BE2C (cell line): ENCODE measurements at places on chromosomes 5 and 9.

DNA sequence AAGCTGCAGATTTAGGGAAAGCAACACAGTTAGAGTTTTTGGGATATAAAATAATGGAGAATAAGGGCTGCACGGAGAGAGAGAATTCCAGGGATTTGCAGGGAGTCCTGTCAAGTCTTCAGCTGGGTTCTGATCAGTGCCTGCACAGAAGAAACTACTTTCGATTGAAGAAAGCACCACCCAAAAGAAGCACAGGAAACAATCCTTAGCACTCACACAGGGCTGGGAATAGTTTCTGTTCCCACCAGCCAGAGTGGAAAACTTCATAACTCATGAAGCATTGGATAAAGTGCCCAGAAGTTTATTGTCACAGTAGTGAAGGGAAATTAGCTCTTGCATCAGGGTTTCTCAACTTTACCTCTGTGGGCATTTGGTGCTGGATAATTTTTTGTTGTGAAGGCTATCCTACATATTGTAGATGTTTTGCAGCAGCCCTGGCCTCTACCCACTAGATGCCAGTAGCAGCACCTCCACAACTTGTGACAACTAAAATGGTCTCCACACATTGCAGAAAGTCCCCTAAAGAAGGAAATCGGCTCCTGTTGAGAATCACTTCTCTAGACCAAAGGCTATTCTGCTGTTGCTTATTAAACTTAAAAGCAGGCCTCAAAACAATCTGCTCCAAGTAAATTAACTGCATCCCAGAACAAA is 71.0 kb upstream of the FAM120A start:
- no peak for DNase-seq

DNA sequence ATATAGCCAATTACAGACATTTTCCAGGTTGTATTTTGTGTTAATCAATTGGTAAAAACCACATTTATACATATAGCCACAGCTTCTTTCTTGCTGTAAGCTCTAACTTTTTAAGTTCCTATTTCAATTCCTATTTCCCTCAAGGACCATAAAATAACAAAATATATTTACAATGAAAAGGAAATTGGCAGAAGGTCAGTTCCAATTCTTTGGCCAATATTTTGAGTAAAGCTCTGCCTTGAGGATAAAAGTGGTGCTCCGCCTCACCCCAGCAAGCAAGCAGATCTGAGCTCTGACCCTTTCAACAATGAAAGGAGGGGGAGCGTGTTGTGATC is 203.4 kb upstream of the RASEF start:
- no peak for DNase-seq

- DNase-seq = no peak
These were observed 215.8 kb downstream of the CEMIP2 start for GRCh38 chr9:71552480-71552879.

GRCh38 chr9:17795744-17796143 is 216.9 kb downstream of the SH3GL2 start:
- no peak for DNase-seq

- DNase-seq = no peak
These were observed 1094.9 kb upstream of the C9orf72 start for GRCh38 chr9:28668158-28668557.
